ENCODE measurements at places on chromosomes 6 and 20. TPM values are rescaled to one million over a fixed set of nuclear protein-coding genes. Genes with fewer than 3 reads are reported as not detected.

The RAET1E gene
- total RNA-seq, result 0.27 TPM

The TGM3 gene
- total RNA-seq, result not detected

The ACTL10 gene
- 0.19 TPM for total RNA-seq

The SLC22A1 gene
- total RNA-seq, result 0.51 TPM

The POM121L2 gene
- not detected for total RNA-seq

The LY6G6C gene
- not detected for total RNA-seq

The PNPLA1 gene
- total RNA-seq, result not detected

The BCAS1 gene
- not detected for total RNA-seq

The BAK1 gene
- total RNA-seq, result 25.4 TPM

Measured in Right ventricle myocardium inferior (tissue), 1 donor.